ENCODE measurements at places on chromosomes 1 and 21.
A peak's percentile ranks its signal among the peaks of the same experiment; 100 is the strongest.

DNA sequence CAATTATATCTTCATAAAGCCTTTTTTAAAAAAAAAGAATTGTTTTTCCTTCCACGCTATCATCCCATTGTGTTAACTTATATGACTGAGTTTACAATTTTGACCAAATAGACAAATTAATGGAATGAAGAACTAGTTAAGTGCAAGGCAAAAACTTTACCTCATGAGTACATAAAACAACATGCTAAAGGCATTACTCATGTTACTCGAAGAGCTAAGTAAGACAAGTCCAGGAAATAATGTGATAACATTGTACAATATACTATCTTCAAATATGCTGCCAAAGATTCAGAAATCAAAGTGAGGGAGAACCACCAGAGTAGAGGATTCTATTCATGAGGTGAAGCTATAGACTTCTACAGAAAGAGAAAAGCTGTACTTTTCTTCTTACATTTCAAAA lies 24.2 kb upstream of the DYNLT5 start:
- no peak for DNase-seq

- DNase-seq, result no peak
These were observed 23.6 kb downstream of the DIP2A start for GRCh38 chr21:46482225-46482845.

DNA sequence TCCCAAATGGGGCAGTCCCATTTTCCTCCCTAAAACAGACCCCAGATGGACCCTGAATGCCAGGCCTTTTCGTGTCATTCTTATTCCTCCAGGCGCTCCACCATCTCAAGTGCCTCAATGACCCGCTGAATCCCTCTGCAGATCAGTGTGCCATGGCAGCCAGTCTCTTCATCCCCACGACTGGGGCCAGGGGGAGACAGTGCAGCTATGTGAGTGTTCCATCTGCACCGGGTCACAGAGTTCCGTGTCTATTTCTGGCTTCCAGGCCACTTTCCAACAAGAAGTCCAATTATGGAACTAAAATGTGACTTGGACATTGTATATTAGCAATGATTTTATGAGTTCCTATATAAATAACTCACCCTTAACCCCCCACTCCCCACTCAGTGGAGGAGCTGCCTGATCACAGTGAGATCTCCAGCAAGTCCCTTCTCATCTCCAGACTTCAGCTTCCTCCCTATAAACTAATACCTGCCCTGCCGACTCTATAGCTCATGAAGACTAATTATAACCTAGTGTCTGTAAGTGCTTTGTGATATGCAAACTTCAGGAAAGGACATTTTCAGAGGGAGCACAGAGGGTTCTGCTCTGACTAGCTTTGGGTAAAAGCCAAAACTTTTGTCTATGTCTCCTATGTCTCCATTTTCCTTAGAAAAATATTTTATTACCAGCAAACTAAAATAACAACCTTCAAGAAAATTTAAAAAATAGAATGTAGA lies 56.3 kb upstream of the NFASC start:
- DNase-seq, result no peak

DNA sequence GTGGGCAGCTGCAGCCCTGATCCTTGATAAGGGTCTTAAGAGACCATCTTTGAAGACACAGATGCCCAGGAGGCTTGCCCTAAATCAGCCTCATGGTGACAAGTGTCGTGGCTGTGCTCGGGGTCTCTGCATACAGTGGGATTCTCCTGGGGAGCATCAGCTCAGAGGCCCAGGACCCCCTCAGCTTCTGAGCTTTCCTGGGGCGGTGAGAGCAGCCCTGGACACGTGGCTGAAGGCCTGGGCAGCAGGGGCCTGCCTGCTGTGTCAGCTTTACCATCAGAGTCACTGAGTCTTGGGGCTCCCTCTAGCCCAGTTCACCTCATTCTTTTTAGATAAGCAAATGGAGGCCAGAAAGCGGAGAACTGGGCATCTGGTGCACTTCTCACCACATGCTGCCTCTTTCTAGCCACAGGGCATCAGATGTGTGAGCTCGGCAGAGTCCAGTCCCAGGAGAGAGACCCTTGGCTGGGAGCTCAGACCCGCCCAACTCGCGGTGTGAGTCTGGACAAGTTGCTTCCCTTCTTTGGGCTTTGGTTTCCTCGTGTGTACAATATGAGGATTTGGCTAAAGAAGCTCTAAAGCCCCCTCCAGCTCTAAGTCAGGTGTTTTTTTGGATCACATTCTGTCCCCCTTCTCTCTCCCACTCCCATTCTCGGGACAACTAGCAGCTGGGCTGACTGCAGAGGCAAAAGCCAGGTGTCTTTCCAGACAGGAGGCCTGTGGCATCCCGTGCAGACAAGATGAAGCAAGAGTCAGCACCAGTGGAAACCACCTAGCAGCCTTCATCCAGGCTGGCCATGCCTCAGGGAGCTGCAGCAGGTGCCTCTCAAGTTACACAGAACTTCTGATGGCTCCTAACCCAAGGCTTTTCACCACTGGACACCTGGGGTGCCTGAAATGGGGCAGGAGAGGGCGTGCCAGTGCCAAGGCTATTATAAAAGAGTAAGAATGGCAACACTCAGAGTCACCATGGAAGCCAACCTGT lies 119.1 kb downstream of the KCNN3 start:
- no peak for DNase-seq

DNA sequence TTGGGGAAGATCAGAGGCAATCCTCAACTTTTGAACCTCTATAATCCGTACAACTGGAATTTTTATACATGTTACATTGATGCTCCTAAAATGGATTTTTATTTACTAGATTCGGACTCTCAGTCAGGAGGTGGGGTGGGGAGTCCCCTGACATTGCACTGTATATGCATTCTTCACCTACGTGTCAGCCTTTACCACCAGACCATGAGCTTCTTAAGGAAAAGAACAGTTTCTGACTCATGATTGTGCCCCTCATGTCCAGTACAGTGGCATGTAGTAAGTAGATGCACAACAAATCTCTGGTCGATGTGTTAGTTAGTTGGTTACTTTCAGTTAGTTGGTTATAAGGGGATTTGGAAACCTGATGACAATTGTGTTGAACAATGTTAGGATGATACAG lies 15.4 kb downstream of the LPAR3 start:
- no peak for DNase-seq

DNA sequence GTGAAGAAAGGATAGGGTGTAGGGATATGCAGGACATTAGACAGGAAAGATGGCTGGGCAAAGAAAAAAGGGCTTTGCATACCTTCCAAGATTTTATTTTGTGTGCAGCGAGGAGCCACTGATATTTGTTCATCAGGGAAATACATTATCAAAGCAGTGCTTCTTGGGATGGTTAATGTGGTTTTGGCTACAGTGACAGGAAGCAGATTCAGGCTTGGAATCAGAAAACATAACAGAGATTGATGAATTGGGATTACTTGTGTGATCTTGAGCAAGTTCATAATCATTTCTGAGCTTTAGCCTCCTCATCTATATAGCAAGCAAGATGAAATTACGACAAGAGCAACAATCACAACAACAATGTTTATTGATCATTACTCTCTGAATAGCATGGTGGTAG lies 249.2 kb upstream of the SGIP1 start:
- DNase-seq, result no peak

DNA sequence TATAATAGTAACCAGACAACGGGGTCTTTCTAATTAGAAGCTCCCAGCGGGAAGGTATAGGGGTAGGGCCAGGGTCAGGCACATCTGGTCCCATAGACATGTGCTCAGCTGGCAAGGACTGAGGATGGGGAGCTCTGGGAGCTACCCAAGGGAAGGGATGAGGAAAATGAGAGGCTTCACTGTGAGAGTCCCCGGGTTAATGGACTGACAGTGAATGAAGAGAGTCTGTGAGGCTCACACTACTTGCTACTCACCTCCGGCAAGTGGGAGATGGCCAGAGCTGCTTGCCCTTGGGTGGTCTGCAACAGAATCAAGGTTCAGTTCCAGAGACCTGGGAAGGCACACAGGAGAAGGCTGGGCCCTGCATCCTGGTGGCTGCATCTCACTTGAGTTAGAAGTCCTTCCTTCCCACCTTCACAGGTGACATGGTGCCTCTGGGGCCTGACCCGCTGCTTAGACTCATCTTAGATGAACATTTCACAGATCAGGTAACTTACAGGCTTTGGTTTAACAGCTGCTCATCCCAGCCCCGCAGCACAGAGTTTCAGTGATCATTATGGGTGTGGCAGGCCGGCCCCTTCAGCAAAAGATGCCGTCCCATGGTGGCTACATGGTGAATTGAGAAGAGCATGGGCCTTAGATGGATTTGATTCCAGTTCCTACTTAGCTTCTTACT lies 31.7 kb downstream of the EIF2D start:
- DNase-seq, result no peak

- no peak for DNase-seq
These were observed 153.9 kb upstream of the TIAM1 start for GRCh38 chr21:31497914-31498313.

GRCh38 chr1:245156736-245157505 lies 2.1 kb downstream of the KIF26B start:
- no peak for DNase-seq

- no peak for DNase-seq
These were observed 6.3 kb upstream of the ARHGEF10L start for GRCh38 chr1:17533201-17533600.

DNA sequence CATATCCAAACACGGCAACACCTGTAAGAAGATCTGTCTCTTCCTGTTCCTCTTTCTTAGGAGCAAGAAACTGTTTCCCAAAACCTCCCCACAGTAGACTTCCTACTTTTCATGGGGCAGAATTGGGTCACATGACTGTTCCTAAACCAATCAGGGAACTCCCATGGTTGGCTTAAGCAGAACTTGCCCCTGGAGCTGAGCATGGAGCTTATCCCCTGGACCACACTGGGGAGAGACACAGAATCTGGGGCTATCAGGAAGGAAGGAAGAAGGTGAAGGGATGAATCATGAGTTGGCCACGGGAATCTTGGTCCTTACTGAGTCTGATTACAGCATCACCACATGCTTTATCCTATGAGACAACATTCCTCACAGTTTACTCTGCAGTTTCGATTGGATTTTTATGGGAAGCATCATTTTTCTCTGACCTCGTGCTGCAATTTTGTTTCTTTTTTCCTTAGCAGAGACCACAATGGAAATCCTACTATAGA lies 81.8 kb downstream of the CDC7 start:
- DNase-seq, result no peak

GRCh38 chr1:8813991-8814390 lies 3.4 kb downstream of the RERE start:
- DNase-seq, result no peak

GRCh38 chr1:67158401-67158800 lies 7.9 kb upstream of the IL23R start:
- DNase-seq, result no peak

GRCh38 chr1:235954306-235955283 lies 87.9 kb upstream of the LYST start:
- peak; percentile 25 for DNase-seq

GRCh38 chr1:24769656-24770651 lies 24.7 kb downstream of the CLIC4 start:
- DNase-seq, result no peak

DNA sequence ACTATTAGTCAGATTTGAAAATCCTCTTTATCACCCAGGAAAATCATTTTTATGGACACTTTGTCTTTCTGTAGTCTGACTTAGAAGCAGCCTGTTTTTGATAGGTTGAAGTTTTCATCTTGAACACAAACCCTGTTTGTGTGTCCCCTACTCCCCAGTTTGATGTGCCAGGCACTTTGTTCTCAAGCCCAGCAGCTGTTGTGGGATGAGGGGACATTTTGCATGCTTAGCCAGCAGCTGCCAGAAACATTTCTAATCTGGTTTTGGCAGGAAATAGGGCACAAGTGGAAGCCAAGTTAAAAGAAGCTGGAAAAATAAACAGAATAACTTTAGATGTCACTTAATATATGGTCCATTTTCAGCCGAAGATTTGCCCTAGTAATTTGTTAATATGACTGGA lies 29.9 kb downstream of the ACTN2 start:
- no peak for DNase-seq

DNA sequence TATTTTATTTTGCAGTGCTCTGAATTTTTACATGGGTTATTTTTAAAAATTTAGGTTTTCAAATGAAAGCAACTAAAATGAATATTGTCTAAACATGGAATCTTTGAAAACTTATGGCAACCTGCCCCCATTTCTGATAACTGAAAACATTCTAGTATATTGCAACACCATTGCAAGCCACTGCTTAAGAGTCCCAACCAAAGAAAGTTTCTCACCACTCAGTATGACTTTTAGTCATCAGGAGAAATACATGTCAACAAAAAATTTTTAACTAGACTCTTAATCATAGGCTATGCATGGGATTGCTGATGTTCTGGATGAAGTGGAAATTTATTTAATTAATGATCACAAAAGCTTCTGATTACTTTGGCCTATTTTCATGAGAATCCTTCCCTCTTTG lies 112.1 kb downstream of the TNFSF18 start:
- DNase-seq, result no peak

DNA sequence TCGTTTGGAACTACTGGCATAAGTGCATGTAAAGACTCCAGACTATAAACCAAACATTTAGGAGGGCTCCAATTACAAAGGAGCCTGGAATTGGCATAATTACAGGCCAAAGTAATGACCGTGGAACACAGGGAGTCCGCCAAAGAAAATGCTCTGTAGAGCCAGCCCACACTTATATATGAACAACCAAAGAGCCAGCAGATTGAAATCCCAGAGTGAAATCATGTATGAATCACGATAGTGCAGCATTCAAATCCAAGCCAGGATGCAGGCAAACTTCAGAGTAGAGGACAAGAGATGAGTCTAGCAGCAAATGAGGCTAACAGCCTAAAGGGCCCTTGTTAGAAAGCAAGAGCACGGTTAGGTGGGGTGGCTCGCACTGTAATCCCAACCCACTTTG lies 13.1 kb downstream of the VPS26C start:
- DNase-seq, result no peak

GRCh38 chr21:25625036-25625435 lies 14.0 kb upstream of the JAM2 start:
- DNase-seq, result no peak

GRCh38 chr1:158177700-158178450 lies 2.8 kb upstream of the CD1D start:
- DNase-seq, result no peak

DNA sequence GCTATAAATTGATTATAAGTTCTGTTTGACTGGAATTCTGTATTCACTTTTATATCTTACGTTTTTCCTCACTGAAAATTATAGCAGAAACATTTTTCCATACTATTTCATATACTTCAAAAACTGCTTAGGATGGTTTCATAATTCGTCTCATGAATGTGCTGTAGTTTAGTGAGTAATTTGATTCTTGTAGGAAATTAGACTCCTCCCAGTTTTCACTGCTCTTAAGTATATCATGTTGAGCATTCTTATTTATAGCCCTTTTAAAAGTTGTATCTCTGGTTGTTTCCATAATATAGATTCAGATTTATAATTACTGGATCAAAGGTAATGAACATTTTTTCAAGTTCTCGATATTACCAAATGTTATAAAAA lies 250.6 kb downstream of the FMN2 start:
- DNase-seq, result no peak

GRCh38 chr1:27598295-27598687 lies 5.7 kb downstream of the AHDC1 start:
- no peak for DNase-seq

- peak; percentile 40 for DNase-seq
These were observed 22.8 kb downstream of the LHX4 start for GRCh38 chr1:180252638-180253536.
